Bronchus fibroblast of lung (primary cell): ENCODE measurements at places on chromosomes 11 and 22. TPM values are rescaled to one million over a fixed set of nuclear protein-coding genes. Genes with fewer than 3 reads are reported as not detected.

The OR52I1 gene
- not detected in 2 replicates for total RNA-seq

The APOBEC3A gene
- not detected in 2 replicates for total RNA-seq

The ESAM gene
- under 0.01 and 0.17 TPM in 2 replicates for total RNA-seq

The NTM gene
- total RNA-seq: 4.4 and 4.9 TPM in 2 replicates

The CNGA4 gene
- not detected in 2 replicates for total RNA-seq

The TSSK2 gene
- not detected in 2 replicates for total RNA-seq
